ENCODE measurements at places on chromosomes 11 and 22. TPM values are rescaled to one million over a fixed set of nuclear protein-coding genes. Genes with fewer than 3 reads are reported as not detected.

MMP27 gene
- total RNA-seq, result not detected

RAG2 gene
- not detected for total RNA-seq

KLHDC7B gene
- 0.12 TPM for total RNA-seq

C1QTNF5 gene
- total RNA-seq, result 0.32 TPM

DNA sequence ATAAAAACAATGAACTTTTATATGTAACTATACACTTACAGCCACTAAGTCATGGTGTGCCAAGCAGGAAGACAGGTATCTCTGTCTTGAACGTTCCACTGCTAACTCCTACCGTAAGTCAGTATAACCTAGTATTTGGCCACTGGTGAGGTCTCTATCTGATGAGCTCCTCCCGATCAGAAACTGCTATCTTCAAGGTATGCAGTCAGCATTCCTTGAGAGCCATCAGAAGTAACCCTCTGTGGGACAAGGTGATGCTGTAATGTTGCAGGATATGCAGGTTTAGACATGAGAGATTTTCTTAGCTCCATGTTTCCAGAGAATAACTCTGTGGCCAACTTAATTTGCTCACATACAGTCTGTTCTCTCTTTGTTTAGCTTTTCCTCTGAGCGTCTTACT lies 397.9 kb upstream of the CCDC90B start:
- H3K4me3 ChIP-seq, result no peak overlapping the region
- DNase-seq, result no peak
- no peaks in the 10 kb centered on the region for H3K36me3 ChIP-seq
- H3K4me1 ChIP-seq, result peaks cover 4% of the 10 kb centered on the region
- H3K27ac ChIP-seq, result no peak overlapping the region
- no peaks in the 10 kb centered on the region for H3K27me3 ChIP-seq

- DNase-seq, result no peak
- peaks cover 5% of the 10 kb centered on the region for H3K27me3 ChIP-seq
- no peak overlapping the region for H3K27ac ChIP-seq
- H3K4me3 ChIP-seq, result no peak overlapping the region
These were observed 15.3 kb upstream of the MRTFA start for GRCh38 chr22:40651563-40652501.

DNA sequence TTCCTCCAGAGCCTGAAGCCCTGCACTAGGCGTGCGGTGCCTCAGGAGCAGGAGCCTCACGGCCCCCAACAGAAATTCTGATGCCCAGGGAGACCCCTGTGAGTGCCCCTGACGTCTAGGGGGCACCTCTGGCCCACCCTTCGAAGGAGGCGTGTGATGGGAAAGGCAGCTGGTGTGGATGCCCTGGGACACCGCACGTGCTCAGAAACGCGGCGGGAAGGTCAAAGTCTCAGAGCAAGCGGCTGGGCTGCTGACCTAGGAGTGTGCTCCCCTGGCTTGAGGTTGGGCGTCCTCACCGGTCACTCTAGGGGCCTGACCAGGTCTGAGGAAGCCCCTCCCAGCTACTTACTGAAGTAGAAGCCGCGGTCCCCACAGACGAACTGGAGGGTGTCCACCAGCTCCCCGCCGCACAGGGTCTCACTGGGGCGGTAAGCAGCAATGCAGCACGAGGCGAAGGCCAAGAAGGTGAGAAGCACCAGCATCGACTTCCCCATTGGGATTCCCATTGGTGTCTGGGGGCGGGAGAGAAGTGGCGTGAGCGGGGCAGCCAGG lies 4.1 kb downstream of the IGF2 start:
- peaks cover 9% of the 10 kb centered on the region for H3K4me1 ChIP-seq
- peak; percentile 9 for DNase-seq
- no peak overlapping the region for H3K4me3 ChIP-seq
- H3K27ac ChIP-seq, result no peak overlapping the region
- H3K36me3 ChIP-seq, result peaks cover 10% of the 10 kb centered on the region

- no peaks in the 10 kb centered on the region for H3K4me1 ChIP-seq
- H3K27me3 ChIP-seq, result no peaks in the 10 kb centered on the region
- H3K36me3 ChIP-seq, result peaks cover 8% of the 10 kb centered on the region
- no peak overlapping the region for H3K4me3 ChIP-seq
These were observed 41.6 kb upstream of the CBX7 start for GRCh38 chr22:39194098-39194497.

- H3K4me1 ChIP-seq, result peaks cover 13% of the 10 kb centered on the region
- DNase-seq, result no peak
- H3K27ac ChIP-seq, result no peak overlapping the region
- H3K27me3 ChIP-seq, result peaks cover 2% of the 10 kb centered on the region
These were observed 380.6 kb downstream of the CTTN start for GRCh38 chr11:70778883-70779282.

DNA sequence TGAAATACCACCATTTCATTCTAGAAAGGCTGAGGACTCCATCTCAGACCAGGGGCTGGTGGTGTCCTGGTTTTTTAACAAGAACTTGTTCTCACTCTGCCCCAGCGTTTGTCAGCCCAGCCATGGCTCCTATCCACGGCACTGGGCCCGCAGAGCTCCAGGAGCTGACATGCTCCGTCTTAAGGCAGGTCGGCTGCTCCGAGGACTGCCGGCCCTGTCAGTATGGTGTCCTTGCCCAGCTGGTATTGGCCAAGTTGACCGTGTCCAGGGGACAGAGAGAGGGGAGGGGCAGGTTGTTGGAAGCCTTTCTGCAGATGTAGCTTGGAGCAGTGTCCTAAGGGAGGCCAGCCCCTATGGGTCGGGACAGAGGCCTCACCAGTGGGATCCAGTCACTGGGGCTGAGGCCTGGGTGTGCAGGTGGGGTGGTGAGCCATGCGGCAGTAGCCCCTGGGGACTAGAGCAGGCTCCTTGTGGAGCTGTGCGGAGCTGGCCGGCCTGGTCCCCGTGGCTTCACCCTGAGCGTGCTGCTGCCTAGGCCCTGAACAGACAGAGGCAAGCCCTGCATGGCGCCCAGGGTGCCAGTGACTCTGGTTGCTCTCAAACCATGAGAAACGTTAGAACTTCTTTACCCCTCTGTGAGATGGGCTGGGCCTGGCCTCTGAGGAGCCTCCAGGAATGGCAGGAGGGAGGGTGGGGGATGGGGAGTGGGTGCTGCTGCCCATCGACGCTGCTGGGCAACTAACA lies 39.9 kb upstream of the KCNQ1OT1 start:
- peaks cover 6% of the 10 kb centered on the region for H3K4me1 ChIP-seq
- no peak overlapping the region for H3K4me3 ChIP-seq
- no peak overlapping the region for H3K27ac ChIP-seq
- peaks cover 5% of the 10 kb centered on the region for H3K27me3 ChIP-seq
- no peak for DNase-seq

DNA sequence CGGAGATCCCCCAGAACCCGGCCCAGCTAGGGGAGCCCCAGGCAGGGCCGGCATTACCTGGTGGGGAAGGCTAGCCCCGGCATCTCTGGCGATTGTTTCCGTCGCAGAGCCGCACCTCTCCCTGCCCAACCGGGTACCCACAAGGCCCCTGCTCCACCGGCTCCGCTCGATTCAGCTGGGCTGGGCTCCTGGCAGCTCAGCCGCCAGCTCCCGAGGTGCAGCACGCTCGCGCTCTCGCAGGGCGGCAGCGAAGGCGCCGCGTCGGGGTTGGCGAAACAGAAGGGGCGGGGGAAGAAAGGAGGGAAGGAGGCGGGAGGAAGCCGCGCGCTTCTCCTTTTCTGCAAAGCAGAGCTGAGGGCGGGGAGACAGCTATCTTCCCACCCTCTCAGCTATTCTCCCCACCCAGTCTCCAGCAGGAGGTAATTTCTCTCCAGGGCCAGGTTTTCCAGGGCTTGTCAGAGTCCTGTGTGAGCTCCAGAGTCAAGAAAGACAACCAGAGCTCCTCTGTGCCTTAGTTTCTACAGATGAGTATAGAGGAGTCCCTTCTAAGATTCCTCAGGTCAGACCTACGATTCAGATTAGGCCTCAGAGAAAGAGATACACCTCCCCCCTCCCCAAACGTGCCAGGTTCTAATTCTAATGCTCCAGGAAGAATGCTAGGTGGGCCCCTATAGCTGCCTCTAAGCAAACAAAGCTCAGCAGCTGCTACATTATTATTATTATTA lies 62.0 kb downstream of the PAK1 start:
- peak overlapping the region; percentile 88 for H3K27ac ChIP-seq
- no peaks in the 10 kb centered on the region for H3K27me3 ChIP-seq
- H3K4me1 ChIP-seq, result peaks cover 36% of the 10 kb centered on the region
- DNase-seq, result peak; percentile 84

DNA sequence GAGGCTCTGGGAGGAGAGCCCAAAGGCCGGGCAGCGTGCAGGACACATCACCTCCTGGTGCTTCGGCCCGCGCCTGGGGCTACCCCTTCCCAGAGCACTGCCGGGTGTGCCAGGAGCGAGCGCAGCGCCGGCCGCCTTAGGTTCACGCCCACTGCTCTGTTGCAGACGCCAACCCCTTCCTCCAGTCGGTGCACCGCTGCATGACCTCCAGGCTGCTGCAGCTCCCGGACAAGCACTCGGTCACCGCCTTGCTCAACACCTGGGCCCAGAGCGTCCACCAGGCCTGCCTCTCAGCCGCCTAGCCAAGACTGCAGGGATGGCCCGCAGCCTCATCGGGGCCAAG lies 79.0 kb downstream of the MED15 start:
- no peak overlapping the region for H3K4me3 ChIP-seq
- H3K36me3 ChIP-seq, result no peaks in the 10 kb centered on the region
- peaks cover 3% of the 10 kb centered on the region for H3K4me1 ChIP-seq

- no peak overlapping the region for H3K27ac ChIP-seq
- peaks cover 9% of the 10 kb centered on the region for H3K4me1 ChIP-seq
- no peaks in the 10 kb centered on the region for H3K36me3 ChIP-seq
These were observed 117.3 kb downstream of the CEP164 start for GRCh38 chr11:117444711-117445658.

DNA sequence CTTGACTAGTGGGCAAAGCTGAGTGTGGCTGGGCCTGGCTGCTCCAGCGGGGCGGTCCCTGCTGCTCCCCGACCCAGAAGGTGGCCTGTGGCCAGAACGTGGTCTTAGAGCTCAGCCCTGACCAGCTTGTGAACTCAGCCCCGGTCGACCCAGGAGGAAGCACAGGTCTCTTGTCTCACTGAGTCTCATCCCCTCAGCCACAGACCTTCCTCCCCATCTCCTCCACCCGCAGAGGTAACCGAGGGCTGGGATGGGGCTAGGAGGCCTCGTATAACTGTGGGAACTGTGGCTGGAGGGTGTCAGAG lies 546.2 kb upstream of the B3GAT1 start:
- no peak overlapping the region for H3K4me3 ChIP-seq
- peaks cover 9% of the 10 kb centered on the region for H3K27me3 ChIP-seq
- H3K4me1 ChIP-seq, result no peaks in the 10 kb centered on the region
- no peak overlapping the region for H3K27ac ChIP-seq
- DNase-seq, result no peak
